Panc1 (cell line): ENCODE measurements at places on chromosomes 11 and 22. TPM values are rescaled to one million over a fixed set of nuclear protein-coding genes. Genes with fewer than 3 reads are reported as not detected.

GRCh38 chr11:40722179-40722795, 737.2 kb downstream of the LRRC4C start:
- H3K4me1 ChIP-seq, result no peaks in the 10 kb centered on the region
- H3K4me3 ChIP-seq, result no peak overlapping the region
- no peaks in the 10 kb centered on the region for H3K27me3 ChIP-seq

DNA sequence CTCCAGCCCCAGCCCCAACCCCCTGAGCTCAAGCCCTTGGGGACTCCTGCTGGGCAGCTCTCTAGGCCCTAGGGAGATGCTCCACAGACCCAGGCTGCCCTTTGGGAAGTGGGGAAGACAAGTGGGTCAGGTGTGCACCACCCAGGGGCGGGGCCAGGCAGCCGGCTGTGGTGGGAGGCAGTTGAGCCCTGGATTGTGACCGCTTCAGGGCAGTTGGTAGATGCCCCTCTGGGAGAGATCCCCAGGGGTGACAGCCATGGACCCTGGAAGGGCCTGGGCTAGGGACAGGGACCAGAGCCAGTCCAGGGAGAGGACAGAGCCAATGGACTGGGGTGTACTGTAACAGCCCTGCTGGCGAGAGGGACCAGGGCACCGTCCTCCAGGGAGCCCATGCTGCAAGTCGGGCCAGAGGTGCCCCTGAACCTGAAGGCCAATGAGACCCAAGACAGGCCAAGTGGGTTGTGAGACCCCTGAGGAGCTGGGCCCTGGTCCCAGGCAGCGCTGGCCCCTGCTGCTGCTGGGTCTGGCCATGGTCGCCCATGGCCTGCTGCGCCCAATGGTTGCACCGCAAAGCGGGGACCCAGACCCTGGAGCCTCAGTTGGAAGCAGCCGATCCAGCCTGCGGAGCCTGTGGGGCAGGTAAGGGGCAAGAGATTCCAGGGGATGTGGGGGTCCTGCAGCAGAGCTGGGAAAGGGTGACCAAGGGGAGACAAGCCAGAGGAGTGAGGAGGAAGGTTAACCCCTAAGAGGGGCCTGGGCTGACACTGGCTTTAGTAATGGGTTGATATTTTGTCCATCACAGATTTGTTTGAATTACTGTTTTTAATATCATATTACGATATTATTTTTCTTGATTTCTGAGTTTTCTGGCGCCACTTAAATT, at the start of gene IGLL5:
Gene IGLL5, plus strand, starts transcription at position 196 of the 883 bp plus-strand sequence. Its CDS starts 238 bp downstream, at position 434.
- no peak for DNase-seq
- H3K4me1 ChIP-seq, result no peaks in the 10 kb centered on the region

- no peak for DNase-seq
- no peak overlapping the region for H3K27ac ChIP-seq
- no peak overlapping the region for H3K4me3 ChIP-seq
- peaks cover 14% of the 10 kb centered on the region for H3K4me1 ChIP-seq
- no peaks in the 10 kb centered on the region for H3K36me3 ChIP-seq
- H3K27me3 ChIP-seq, result no peaks in the 10 kb centered on the region
Measured at GRCh38 chr22:37254867-37255233, 10.8 kb upstream of the RAC2 start.

DNA sequence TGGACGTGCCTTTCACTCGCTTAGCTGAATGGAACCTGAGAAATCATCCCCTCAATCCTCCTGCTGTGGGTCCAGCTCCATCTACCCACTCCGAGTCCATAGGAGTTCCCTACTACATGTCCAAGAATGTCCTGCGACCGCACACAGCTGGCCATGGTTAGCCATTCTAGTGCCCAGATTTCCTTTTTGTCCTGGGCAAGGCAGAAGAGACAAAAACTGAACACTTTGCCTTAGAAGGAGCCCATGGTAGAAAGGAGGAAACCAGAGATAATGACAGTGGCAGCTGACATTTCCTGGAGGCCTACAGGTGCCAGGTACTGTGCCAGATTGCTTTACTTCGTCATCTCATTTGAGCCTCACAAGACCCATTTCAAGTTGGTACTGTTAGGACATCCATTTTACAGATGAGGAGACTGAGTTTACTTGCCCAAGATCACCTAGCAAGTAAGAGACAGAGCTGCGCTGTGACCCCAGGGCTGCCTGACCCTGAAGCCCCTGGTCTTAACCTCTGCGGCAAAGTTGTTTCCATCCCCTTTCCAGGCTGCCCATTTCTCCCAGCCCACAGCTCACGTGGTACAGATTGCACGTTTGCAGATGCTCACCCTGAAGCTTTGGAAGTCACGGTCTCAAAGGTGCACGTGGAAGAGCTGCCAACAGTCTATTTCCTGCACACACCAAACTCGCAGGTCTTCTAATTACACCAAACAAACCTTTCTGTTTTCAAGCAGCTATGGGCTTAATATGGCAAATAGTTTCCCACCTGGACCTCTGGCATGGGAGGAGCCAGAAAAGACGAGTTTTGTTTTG, 112.7 kb downstream of the ZBTB16 start:
- H3K27ac ChIP-seq, result no peak overlapping the region
- no peak for DNase-seq
- peaks cover 14% of the 10 kb centered on the region; the same call in 1 of the 2 replicates for H3K27me3 ChIP-seq

RAB36 gene
- 4.1 TPM for total RNA-seq

RGL4 gene
- not detected for total RNA-seq
